ENCODE measurements at places on chromosomes 2 and 18. TPM values are rescaled to one million over a fixed set of nuclear protein-coding genes. Genes with fewer than 3 reads are reported as not detected.

POTEI gene
- not detected for total RNA-seq

CNRIP1 gene
- 19.8 TPM for total RNA-seq

LYG2 gene
- total RNA-seq = not detected

CCDC93 gene
- total RNA-seq = 8.5 TPM

SPEG gene
- 7.7 TPM for total RNA-seq

OTX1 gene
- 0.68 TPM for total RNA-seq

PEX13 gene
- 62.1 TPM for total RNA-seq

FIGN gene
- 3.7 TPM for total RNA-seq

PLEKHH2 gene
- total RNA-seq = 2.1 TPM

ALPP gene
- total RNA-seq = 6.2 TPM

COLEC11 gene
- 2.1 TPM for total RNA-seq

TFPI gene
- total RNA-seq = 41.1 TPM

REG3A gene
- total RNA-seq = not detected

KCTD1 gene
- total RNA-seq = 11.5 TPM

SPTBN1 gene
- 81.0 TPM for total RNA-seq

TCF4 gene
- 6.8 TPM for total RNA-seq

CRACDL gene
- total RNA-seq = 2.9 TPM

SCN1A gene
- not detected for total RNA-seq

GREB1L gene
- 7.6 TPM for total RNA-seq

RANBP2 gene
- 27.2 TPM for total RNA-seq

SERPINB10 gene
- total RNA-seq = not detected

IL1F10 gene
- total RNA-seq = not detected

PDE11A gene
- total RNA-seq = 2.6 TPM

Measured in G401 (cell line).